ENCODE measurements at places on chromosomes 11 and 22. TPM values are rescaled to one million over a fixed set of nuclear protein-coding genes. Genes with fewer than 3 reads are reported as not detected.

PKP3 gene
- total RNA-seq: 15.7 TPM

NAALADL1 gene
- total RNA-seq: 12.4 TPM

LRRC75B gene
- total RNA-seq: 17.9 TPM

- DNase-seq: peak; percentile 48
These were observed 597.2 kb upstream of the ANO3 start for GRCh38 chr11:25734591-25735211.

PDGFB gene
- 39.4 TPM for total RNA-seq

DNA sequence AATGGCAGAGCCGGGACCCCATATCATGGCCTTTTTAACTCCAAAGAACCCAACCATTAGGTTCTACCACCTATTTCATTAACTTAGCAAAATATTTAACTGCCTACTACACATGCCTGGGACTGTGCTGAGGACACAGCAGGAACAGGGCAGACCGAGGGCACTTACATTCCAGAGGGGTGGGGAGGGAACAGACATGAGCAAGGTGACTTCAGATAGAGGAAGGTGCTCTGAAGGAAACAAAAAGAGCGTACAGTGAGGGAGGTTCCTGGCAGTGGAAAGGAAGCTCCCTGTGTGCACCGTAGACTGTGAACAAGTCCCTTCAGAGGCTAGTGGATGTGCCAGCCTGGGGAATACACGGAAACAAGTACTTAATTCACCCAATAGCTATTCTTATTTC, 82.8 kb downstream of the NAT10 start:
- DNase-seq: no peak

DNA sequence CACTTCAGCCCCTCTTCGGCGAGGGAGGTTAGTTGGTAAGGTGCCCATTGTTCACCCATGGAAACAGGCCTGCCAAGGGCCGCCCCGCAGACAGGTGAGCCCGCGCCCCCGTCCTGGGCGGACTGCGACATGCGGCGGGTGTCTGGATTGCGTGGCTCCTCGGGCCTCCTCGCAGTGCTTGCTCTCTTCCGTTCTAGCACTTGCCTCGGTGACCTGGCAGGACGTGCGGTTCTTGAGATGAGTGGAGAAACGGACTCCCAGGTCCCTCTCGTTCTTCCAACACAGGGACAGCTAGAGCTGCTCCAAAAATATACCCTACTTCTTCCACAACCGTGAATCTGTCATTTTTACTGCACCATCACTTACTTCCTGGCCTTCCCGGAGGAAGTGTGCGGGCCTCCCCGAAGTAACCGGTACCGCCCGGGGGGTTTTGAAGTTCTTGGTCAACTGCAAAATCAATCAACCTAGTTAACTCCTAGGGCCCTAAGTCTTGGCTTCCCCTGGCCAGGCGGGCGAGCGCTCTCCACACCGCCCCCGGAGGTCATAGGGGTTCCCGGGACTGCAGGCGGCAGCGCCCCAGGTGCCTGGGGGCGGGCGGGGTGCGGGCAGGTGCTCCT, 745 bp upstream of the ZBTB44 start:
- DNase-seq: no peak

GRCh38 chr11:117443266-117444186, 115.9 kb downstream of the CEP164 start:
- DNase-seq: peak; percentile 82

- peak; percentile 57 for DNase-seq
These were observed 32.2 kb downstream of the CSNK2A3 start for GRCh38 chr11:11320825-11321224.

DNA sequence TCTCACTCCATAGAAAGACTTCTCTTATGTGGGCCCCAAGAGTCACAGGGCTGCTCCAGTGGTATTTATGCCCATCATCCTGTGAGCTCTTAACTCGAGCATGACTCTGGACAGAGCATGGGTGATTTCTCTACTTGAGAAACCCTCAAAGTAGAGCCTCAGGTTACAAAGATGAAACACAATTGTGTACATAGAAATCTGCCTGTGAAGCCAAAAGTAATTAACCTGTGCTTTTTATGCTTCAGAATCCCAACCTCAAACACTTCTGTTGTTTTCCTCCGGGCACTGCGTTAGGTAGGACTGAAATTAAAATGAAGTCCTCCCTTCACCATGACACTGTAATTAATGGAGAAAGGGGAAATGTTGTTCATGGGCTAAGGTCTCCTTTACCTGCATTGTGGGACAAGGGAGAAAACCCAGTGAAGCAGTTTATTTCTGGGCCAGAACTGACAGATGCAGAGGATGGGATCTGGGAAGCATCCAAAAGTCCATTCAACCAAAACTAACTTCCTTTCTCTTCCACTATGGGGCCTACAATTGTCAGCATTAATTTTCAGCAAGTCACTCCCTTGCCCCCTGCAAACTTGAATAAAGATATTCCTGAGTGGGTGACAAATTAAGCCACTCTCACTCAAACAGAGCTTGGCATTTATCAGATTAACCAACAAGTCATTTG, 24.1 kb upstream of the POU2AF1 start:
- DNase-seq: no peak

DNA sequence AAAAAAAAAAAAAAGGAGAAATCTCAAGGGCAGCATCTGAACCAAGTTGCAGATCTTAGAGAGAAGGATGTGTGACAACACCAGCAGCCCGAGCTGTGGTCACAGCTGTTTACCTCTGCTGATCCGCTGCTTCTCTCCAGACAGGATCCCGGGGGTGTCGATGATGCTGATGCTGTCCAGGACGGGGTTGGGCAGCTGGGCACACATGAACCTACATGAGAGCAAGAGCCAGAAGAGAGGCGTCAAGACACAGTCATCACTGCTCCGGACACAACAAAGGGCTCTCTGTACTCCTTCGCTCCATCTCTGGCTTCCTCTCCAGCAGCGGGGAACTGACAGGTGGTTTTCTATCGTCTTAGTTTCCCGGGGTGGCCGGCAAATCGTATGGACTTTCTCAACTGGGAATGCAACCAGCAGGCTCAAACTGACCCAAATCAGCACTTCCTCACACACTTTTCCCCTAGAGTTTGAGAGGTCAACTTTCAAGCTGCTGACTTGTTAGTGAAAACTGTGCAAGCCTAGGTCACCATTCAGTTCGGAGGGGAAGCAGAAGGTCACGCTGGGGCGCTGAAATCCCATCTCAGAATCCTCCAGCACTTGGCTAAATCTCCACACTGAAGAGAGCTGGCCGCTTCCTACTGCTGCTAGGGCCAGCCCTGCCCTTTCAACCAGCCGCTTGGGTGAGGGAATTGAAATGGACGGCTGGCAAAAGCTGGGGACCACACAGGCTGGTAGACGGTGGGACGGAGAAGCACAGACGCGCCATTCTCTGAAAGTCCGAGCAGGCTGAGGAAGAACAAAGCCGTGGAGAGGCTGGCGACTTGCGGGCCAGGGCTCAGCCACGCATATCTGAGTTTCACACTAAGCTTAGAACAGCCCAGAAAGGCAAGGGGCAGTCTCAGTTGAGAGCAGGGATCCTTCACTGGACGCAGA, 3.8 kb downstream of the EHD1 start:
- no peak for DNase-seq

APOL5 gene
- total RNA-seq: not detected

FAM118A gene
- 42.3 TPM for total RNA-seq

GRCh38 chr22:40281717-40282116, 64.6 kb upstream of the ADSL start:
- DNase-seq: no peak

DNA sequence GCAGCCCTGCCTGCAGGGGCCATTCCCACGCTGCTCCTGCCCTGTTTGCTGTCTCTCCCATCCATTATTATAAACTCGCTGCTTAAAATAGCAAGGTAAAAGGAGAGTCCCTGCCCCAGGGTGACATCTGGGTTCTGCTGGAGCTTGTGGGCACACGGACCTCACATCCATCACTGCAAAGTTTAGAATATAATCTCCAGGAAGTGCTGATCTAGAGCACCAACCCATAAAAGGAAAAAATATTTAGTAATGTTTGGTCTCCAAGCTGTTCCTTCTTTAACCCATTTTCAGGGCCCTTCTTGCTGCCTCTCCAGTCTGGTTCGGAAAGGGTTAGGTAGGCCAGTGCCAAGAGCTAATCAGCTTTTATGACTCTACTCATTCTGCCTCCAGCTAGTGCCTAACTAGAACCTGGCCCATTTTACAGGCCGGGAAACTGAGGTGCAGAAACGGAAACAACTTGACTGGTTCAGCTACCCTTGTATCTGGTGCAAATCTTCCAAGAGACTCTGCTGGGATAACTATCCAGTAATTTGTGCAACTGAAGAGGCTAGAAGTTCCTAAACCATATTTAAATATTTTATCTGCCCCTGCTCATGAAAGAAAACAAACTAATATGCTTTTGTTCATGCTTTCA, 37.5 kb downstream of the IRAG1 start:
- no peak for DNase-seq

DNA sequence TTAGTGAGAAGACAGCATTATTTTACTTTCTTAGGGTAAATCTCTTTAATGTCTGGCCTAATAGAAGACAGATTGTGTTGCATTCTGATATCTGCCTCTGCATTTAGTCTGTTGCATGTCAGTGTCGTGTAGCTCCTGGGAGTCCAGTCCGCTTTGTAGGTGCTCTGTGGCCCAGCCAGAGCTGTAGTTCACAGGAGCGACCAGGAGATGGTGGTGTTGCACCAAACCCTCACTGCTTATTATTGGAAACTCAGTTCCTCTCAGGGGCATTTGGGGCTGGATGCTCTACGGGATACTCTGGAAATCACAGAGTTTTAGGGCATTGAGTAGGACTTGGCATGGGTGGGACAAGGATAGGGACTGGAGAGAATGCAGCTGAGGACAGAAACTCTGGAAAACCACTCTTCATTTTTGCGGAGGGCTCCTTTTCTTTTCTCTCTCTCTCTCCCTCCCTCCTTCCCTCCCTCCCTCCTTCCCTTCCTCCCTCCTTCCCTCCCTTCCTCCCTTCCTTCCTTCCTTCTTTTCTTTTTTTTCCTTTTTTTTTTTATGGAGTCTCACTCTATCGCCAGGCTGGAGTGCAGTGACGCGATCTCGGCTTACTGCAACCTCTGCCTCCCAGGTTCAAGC, 21.7 kb downstream of the MIAT start:
- peak; percentile 83 for DNase-seq

OR8D1 gene
- total RNA-seq: not detected

- no peak for DNase-seq
These were observed 323 bp upstream of the PANX1 start for GRCh38 chr11:94128291-94128745.

DNA sequence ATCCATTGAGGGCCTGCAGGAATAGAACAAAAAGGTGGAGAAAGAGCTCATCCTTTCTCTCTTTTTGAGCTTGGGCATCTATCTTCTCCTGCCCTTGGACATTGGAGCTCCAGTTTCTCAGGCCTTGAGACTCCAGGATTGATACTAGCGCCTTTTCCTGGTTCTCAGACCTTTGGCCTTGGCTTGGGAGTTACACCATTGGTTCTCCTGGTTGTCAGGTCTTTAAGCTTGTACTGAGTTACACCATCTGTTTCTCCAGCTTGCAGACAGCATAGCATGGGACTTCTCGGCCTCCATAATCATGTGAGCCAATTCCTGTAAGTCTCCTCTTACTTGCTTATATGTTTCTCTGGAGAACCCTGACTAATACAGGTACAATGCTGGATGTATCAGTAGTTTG, 72.6 kb downstream of the GRK3 start:
- no peak for DNase-seq

GRCh38 chr11:84870486-84870885, 756.7 kb downstream of the DLG2 start:
- no peak for DNase-seq

GRCh38 chr11:92765082-92765840, 204.2 kb upstream of the MTNR1B start:
- no peak for DNase-seq

DNA sequence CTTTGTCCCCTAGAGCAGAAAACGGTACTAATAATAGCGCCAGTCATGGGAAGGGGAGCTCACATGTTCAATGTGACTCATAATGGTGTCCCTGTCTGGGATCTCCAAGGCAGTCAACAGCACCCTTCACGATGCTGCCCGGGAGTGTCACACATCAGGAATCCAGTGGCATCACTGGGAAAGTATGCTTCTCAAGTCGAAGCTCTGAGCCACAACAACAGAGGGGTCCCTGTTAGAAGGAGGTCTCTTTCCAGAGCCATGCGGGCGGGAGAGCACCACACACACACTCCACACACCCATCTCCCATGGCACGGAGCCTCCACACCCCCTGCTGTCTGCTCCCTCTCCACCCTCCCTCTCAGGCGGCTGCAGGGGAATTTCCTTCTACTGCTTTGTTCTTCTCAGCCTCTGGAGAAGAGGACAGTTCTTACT, 119.7 kb downstream of the ETS1 start:
- no peak for DNase-seq

- no peak for DNase-seq
These were observed 20.6 kb upstream of the TRIM44 start for GRCh38 chr11:35641964-35642363.

- DNase-seq: no peak
These were observed 78.3 kb upstream of the RASSF10 start for GRCh38 chr11:12930850-12931249.

- DNase-seq: no peak
These were observed 249.0 kb downstream of the CADM1 start for GRCh38 chr11:115255006-115255762.

- peak; percentile 66 for DNase-seq
These were observed 18.6 kb upstream of the LMO2 start for GRCh38 chr11:33910296-33910957.

DNA sequence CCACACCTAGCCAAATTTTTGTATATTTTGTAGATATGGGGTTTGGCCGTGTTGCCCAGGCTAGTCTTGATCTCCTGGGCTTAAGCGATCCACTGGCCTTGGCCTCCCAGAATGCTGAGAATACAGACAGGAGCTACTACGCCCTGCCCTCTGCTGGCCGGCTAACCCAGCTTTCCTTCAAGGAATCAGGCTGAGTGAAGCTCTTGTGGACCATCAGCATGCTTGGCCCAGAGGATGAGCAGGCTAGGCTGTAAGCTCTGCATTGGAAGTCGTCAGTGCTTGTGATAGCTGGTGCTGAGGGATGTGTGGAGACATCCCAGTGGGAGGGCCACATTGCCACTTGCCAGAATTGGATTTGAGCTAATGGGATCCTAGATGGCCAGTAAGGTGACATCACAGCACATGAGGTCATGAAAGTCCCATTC, 60.6 kb downstream of the MED15 start:
- no peak for DNase-seq

- DNase-seq: no peak
These were observed 514 bp downstream of the KRTAP5-9 start for GRCh38 chr11:71548716-71549151.

CD6 gene
- 3.1 TPM for total RNA-seq

STT3A gene
- total RNA-seq: 103 TPM

DNA sequence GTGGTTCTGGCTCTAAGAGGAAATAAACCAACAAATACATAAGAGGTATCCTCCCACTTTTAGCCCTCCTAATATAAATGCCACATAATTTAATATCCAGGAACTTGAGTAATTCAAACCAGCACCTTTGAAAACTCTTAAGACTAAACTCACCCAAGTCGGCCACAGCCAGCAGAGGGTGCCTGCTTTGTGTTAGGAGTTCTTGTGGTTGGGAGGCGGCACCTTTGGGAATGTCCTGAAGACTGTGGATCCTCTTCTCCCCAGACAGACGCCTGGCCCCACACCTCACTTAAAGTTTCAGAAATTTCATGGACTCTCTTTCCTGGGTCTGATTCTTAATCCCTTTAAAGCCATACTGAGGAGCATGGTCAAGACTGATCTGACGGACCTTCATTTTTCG, 169.0 kb downstream of the TBC1D22A start:
- no peak for DNase-seq

GRCh38 chr11:315516-315994, 1.7 kb downstream of the IFITM1 start:
- no peak for DNase-seq

GRCh38 chr22:45460288-45461109, 42.2 kb upstream of the FBLN1 start:
- DNase-seq: peak; percentile 97

Measured in lung (tissue), 17 donors.